Cardiac fibroblast (primary cell): ENCODE measurements at places on chromosomes 3 and 15.

DNA sequence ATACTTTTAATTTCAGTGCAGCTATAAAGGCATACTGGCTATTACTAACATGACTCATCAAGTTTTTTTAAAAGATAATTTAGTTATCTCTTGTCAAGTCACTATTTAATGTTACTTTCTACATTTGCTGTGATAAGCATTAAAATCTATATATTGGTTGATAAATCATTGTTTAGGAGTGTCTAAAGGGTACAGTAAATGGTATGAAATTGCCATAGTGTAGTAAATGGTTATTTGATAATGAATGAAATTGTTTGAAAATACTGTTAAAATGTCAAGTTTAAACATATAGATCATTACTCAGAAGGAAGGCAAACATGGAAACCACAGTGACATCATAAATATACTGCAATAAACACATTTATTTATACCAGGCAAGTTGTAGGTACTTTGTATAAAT lies 13.2 kb upstream of the BNIP2 start:
- no peak for DNase-seq

GRCh38 chr15:92112711-92113110 lies 259.2 kb downstream of the SLCO3A1 start:
- DNase-seq, result no peak

- peak; percentile 31 for DNase-seq
Observed at GRCh38 chr3:120622870-120623726, 27.0 kb downstream of the NDUFB4 start.

GRCh38 chr3:13536832-13537231 lies 12.1 kb upstream of the FBLN2 start:
- no peak for DNase-seq

- DNase-seq, result no peak
Observed at GRCh38 chr3:27554706-27555105, 70.5 kb upstream of the SLC4A7 start.

GRCh38 chr15:77643764-77644163 lies 11.1 kb upstream of the LINGO1 start:
- DNase-seq, result no peak

DNA sequence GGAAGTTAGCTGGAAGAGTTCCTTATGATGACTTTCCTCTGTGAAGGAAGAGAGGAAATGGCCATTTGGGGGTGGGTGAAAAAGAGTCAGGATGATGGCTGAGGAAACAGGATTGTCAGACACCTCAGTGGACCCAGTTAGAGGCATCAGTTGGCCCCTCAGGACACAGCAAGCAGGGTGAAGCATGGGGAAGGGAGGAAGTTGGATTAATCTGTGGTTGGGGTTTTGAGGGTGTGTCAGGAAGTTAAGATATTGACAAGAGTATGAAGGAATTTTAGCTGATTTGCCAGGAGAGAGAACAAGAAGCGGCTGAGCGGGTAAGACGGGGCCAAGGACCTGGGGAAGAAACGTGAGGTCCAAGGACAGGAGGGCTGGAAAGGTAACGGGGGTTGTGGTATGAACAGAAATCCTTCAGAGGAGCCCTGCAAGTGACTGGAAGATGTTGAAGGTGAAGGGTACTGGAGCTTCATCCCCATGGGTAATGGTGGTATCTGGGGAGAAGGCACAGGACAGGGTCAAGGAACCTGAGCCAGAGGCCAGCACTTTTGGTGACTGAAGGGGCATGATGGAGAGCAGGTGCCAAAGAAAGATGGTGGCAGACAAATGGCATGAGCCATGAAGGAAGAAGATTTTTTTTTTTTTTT lies 2.7 kb downstream of the UQCC5 start:
- no peak for DNase-seq

DNA sequence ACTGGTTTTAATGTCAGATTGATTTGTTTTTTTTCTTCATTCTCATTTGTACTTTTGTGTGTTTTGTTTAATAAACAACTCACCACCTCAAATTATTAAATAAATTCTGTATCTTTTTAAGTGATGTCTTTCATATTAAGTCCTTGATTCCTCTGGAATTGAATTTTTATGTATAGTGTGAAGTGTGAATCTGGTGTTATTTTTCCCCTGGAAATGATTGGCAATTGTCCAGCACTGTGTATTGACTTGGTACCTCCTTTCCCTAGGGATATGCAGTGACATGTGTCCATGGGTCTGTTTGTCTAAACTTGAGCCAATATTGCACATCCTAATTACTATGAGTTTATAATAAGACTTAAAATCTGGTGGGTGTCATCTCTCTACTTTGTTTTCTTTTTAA lies 2.1 kb downstream of the RNU5B-1 start:
- DNase-seq, result no peak

GRCh38 chr3:14947100-14947885 lies at the start of gene NR2C2:
TSS of gene NR2C2 (plus strand) at chr3:14947583. CDS start at chr3:15003915, 56,332 bp downstream.
- DNase-seq, result peak; percentile 73

GRCh38 chr3:2863127-2863526 lies 247.0 kb downstream of the IL5RA start:
- DNase-seq, result no peak

DNA sequence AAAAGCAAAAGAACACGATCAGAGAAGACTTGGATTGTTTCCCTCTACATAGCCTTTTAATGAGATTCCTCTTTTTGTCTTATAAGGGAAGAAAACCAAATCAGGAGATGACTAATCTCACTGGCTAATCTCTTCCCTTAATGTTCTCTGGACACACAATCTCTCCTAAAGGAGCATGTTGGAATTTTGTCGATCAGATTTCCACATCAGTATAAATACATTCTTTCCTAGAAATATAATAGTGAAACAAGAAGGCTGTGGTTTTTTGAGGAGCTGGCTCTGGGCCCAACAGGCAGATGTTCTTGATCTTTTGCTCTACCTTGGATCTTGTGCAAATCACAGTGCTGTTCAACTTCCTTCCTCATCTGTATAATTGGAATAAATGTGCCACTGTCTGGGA lies 94.0 kb downstream of the GTPBP8 start:
- peak; percentile 52 for DNase-seq

DNA sequence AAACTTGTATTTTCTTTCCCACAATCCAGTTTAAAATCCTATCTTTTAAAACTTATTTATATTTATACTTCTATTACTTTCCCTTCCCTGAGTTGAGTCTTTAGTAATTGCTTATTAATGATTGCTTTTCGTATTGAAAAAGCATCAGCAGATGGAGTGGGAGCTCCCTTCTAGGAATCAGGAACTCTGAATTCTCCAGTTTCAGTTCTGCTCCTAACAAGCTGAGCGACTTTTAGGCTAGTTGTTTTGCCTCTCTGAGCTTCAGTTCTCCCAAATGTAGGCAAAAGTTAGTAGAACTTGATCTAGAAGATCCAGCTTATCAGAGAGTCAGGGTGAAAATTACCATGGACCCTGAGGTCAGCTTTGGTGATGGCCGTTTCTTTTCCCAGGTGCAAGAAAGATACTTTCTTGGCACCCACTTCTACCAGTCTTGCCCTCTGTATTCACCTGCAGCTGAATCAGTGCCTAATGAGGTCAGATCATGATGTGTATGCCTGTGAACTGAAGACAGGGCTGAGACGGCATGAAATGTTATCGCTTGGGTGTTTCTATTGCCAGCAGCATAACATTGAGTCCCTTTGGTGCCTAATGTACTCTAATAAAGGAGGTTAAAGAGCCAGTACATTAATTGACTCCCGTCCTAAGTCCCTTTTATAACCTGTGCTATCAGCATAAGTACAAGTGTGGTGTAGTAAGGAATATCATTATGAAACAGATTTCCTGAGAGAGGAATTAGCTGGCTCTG lies 194.5 kb upstream of the TBC1D5 start:
- no peak for DNase-seq

- no peak for DNase-seq
Observed at GRCh38 chr3:164387236-164387635, 691.1 kb downstream of the SI start.

DNA sequence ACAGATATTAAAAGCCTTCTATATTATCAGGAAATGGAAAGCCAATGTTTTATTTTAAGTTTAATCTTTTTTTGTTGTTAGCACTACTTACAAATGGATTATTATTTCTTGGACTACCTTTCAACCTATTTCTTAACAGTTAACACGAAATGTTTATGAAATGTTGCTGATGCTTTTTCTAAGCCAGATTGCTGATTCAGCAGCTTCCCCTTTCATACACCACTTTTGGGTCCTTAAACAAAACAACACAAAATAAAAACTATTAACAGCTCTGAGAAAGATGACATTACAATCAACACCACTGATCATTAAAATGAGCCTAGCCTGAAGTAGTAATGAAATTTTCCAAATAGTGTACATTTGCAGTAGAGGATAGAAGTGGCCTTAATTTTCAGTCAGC lies 99.2 kb upstream of the VEPH1 start:
- no peak for DNase-seq

DNA sequence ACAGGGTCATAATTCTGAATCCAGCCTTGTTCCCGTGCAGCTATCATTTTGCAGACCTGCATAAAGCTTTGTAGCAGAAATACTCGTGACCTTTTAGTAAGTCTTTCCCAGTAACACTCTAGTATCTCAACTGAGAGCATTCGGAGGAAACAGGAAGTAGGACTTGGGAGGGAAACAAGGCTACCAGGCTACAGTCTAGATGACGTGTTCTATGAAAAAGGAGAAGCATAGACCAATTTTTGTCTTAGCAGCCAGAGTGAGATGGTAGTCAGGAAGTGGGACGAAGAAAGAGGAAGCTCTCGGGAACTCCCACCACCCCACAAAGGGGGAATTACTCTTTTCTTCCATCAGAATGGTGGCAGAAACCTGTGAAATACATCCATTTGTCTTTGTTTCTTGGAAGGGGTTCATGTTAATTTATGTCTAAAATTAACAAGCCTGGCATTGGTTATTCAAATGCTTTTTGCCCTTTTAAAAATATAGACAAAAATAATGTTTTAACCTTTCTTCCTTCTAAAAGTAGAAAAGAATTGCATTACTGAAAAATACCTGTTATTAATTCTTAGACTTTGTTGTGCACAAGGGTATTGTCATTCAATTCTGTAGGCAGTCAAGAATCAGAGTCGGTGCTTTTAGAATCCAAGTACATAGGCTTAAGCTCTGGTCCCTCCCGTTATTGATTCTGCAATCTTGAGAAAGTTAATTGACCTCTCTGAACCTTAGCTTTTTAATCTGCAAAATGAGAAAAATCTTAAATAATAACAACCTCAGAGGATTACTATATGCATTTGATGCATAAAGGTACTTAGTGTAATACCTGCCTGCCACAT lies 1.6 kb upstream of the SUCNR1 start:
- DNase-seq, result peak; percentile 62

GRCh38 chr15:78065973-78066946 lies 11.3 kb downstream of the TBC1D2B start:
- DNase-seq, result no peak

DNA sequence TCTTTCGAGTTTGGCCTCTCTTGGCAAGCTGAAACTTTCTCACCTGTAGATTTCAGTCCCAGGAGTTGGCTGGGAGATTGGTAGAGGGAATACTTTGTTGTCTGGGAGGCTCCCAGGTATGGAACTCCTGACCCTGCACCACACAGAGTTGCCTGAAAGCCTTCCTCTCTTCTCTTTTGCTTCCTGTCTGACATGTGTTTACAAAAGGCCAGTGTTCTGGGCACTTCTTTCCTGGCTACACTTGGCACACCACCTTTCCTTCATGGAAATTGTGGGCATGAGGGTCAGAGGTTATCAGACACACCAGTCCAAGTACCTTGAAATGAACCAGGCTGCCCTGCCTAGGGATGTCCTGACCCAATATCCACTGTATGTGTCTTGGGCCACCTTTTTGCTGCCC lies 123.7 kb downstream of the ABHD5 start:
- no peak for DNase-seq

DNA sequence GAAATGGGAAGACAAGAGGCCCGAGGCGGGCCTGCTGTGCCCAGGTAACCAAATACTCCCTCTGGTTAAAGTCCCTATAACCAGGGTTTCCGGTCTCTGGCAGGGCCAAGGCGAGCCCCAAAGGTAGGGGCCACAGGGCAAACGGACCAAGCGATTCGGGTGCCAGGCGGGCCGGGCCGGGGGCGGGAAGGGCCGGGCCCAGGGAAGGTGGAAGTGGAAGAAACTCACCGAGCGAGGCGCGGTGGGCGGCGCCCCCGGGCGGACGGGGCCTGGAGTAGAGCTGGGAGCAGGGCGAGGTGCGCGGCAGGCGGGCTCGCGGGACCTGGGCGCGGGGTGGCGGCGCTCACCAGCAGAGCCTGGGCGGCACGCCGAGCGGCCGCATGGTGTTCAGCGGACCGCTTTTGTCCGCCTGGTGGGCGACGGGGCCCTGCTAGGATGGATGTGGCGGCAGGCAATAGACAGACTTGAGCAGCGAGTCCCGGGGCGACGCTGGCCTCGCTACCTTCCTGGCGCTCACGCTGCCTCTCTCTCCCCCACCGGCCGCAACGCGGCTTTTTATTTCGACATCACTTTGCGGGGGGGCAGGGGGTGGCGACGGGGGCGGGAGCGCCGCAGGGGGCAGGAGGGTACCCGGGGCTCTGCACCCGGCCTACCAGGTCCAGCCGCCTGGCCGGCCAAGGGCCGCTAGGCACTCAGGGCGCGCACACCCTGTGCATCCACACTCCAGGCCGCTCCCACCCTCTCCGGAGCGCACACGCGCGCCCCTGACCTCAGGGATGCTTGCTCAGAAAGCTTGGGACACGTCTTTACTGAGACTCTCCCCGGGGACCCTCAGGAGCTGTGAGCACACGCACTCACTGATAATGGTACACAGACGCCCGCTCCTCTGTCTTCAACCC lies at the start of gene GATA2:
GATA2 (minus strand) TSS at position 531 of the 899 bp plus-strand sequence. CDS start 6,170 bp downstream, outside the sequence.
- no peak for DNase-seq

- no peak for DNase-seq
Observed at GRCh38 chr3:14899993-14900618, 47.3 kb upstream of the NR2C2 start.

GRCh38 chr3:195802261-195802701 lies 9.4 kb downstream of the MUC4 start:
- DNase-seq, result no peak

DNA sequence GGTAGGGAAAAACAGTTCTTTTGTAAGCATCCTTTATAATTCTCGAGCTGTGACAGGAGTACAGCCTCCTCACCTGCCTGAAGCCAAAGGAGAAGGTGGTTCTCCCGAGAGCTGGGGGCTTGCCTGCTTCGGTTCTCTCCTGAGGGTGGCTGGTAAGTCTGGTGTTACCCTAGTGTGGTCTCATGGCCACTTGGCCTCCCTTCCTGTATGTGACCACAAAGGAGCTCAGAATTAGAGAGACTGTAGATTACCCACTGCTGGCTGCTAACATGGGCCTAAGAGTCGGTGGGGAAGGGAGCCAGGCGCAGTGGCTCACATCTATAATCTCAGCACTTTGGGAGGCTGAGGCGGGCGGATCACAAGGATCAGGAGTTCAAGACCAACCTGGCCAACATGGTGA lies 12.6 kb downstream of the PDHB start:
- DNase-seq, result no peak

GRCh38 chr15:36632226-36632625 lies 52.8 kb downstream of the CDIN1 start:
- DNase-seq, result peak; percentile 34
